ENCODE measurements at places on chromosomes 3 and 15.

DNA sequence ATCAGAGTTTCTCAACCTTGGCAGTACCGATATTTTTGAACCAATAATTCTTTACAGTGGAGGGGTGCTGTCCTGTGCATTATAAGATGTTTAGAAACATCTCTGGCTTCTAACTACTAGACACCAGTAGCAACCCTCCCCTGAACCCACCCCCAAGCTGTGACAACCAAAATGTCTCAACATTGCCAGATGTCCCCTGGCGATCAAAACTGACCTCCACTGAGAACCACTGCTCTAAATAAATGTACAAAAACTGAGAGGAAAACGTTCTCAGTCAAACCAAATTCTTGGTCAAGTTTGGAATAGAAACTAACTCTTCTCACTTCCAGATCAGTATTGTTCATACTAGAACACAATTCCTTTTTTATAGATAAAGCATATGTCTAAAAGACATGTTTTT lies 58.5 kb downstream of the GPR160 start:
- no peak for ATAC-seq

DNA sequence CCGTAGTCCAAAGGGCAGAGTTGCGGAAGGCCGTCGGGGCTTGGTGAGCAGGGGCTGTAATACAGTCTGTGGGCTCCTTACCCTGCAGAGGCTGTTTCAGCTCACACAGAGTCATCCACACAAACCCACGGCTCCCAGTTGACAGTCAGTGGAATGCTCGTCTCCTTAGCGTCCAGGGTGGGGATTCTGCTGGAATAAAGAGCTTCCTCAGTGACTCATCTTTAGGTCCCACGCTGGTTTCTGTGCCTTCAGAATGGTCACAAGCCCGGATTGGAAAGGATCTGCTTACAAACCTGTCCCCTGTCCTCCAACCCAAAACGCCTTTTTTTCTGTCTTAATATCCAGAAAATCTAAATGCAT lies 201.3 kb upstream of the TPM1 start:
- ATAC-seq, result no peak

GRCh38 chr15:74758736-74759135 lies 10.1 kb downstream of the CYP1A2 start:
- ATAC-seq, result no peak

DNA sequence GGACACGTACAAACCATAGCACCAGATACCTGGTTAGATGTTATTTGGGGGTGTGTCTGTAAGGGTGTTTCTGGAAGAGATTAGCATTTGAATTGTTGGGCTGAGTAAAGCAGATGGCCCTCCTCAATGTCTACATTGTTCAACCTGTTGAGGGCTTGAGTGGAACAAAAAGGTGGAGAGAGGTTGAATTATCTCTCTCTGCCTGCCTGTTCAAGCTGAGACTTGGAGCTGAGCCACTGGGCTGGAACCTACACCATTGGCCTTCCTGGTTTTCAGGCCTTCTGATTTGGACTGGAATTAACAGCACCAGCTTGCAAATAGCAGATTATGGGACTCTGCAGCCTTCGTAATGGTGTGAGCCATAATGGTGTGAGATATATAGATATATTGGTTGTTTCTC lies 71.3 kb upstream of the CORO2B start:
- no peak for ATAC-seq

DNA sequence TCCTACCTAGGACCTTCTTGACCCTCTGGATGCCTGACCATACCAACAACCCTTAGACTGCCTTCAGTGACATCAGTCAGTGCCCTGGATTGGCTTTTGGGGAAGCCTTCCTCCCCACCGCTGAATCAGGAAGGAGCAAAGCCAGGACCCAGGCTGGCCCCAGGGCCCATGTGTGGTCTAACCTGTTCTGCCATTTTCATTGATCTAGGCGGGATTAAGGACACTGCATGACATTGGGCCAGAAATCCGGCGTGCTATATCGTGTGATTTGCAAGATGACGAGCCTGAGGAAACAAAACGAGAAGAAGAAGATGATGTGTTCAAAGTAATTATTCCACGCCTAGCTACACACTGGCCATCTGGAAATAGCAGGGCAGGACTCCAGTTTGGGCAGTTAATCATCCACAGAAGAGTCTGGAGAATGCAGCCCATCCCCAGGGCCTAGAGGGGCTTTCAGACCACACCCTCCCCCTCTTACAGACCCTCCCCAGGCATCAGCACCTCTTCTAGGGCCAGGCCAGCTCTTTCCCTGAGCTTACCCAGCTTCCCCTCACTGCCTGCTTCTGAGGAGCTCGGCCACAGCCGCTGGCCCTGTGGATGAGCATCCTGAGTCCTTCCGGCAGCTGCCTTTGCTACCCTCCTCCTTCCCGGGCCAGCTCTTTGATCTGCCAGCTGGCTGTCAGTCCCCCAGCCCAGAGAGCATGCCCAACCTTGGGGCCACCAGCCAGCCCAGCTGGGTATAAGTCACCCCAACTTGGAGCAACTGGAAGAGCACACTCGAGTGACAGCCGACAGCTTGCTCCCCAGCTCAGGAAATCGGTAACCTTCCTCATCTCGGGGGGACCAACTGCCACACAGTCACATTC lies 45.9 kb downstream of the CHDH start:
- ATAC-seq, result no peak

GRCh38 chr3:38645076-38645475 lies 4.4 kb downstream of the SCN5A start:
- ATAC-seq, result no peak

GRCh38 chr3:197828-198491 lies 1.4 kb downstream of the CHL1 start:
- ATAC-seq, result peak; percentile 69

GRCh38 chr3:131453533-131453932 lies 49.2 kb downstream of the MRPL3 start:
- ATAC-seq, result no peak

DNA sequence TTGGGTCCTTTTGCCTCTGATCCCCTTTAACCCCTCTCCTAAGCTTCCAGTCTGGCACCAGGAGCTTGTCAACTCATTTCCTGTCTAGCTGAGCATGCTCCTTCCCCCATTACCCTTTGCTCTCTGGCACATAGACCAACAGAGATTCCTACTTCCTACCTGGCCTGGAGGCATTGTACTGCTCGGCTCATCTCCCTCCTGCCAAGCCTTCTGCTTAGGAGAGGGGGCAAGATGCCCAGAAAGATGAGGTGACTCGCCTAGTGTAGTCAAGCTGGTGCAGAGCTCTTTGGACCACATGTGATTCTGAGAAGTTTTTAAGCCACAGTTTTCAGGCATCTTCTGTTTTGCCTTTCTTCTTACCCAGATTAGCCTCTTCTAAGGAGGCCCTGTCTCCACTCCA lies 95.4 kb downstream of the ZNF621 start:
- no peak for ATAC-seq

DNA sequence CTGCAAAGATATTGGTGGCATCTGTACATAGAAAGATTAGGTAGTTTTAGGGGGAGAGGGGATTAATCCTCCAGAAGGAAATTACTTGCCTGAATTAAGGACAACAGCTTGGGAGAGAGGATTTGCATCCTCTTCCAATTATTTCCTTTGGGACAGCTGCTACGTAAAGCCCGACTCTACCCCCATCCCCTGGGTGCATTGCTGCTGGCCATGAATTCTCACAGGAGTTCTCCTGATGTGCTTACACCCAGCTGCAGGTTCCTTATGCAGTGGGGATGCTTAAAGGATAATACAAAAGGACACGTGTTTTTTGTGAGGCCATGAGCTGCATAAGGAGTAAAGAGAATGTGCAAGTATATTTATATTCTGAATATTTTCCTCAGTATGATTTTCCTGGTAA lies 132.3 kb downstream of the VPS8 start:
- no peak for ATAC-seq

Measured in stimulated activated memory B cell treated with anti-CD40 and anti-IgM and Interleukin-4, amounts not matched to agents 10 μg/mL and 1 μg/mL and 100 μg/mL, for 72 hours (primary cell).